Stimulated activated CD4-positive, alpha-beta T cell treated with anti-CD3 and anti-CD28 coated beads, Interleukin-12 subunit alpha, Interleukin-12 subunit beta, amount 100 ng/mL, for 4 hours (primary cell): ENCODE measurements at places on chromosomes 7 and 10.

DNA sequence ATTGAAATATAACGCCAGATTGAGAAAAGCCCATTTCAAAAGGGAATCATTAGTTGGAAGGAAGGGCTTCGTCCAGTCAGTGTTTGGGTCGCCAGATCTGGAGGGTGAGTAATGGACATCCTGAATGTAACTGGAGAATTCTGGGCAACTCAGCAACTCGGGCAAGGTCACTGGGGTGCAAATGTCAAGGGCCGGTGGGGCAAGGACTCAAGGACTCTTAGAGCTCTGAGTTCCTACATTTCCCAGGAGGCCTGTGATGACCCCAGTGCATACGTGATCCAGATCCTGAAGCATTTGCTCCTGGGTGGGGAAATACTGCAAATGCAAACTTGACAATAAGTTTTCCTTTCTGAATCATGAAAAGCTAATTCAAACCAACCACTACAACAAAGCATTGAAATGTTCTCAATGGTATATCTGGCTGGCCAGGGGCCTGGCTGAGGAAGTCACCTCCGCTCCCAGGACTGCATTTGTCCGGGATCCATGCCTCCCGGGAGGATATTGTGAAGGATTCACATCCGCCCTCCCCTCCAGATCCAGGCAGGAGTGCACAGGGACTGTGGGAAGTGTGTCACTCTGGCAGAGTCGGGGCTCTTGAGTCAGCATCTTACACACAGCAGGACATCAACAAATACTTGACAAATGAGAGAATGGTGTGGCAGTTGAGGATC, 164.0 kb downstream of the FANK1 start:
- no peak for DNase-seq

GRCh38 chr7:27677912-27678612, 15.4 kb upstream of the HIBADH start:
- no peak for DNase-seq

- DNase-seq = no peak
Measured at GRCh38 chr10:61785473-61786105, 115.9 kb upstream of the ARID5B start.

GRCh38 chr7:47488969-47489342, 93.0 kb downstream of the TNS3 start:
- no peak for DNase-seq

GRCh38 chr10:109875151-109875568, 48.2 kb downstream of the XPNPEP1 start:
- no peak for DNase-seq

GRCh38 chr10:28728366-28728765, 51.0 kb downstream of the BAMBI start:
- DNase-seq = no peak

DNA sequence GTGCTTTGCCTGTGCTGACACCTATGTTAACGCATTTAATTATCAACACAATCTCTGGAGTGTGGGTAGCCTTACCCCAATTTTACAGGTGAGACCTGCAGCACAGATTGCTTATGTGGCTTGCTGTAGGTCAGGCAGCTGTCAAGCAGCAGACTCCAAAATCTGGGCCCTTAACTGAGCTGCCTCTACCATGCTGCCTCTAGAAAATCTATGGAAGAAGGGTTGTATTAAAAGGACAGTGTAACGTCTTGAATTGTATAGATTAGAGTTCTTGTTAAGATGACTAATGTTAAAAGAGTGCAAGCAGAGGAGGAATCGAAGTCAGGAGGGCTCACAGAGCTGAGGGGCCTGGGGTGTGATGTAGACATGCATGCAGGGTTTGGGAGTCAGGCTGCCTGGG, 1.2 kb upstream of the PON3 start:
- DNase-seq = no peak

DNA sequence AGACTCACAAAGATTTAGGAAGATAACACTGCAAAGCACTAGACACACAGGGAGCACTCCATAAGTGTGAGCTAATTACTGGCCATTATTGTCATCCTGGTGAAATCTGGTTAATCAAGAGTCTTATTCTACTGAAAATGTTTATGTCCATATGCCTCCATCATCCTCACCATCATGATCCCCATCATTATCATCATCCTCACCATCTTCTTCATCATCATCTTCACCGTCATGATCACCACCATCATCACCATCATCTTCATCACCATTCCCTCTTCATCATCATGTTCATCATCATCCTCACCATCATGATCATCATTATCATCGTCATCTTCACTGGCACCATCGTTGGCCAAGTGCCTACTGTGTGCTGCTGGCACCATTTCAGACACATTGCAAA, 76.3 kb upstream of the CARD11 start:
- DNase-seq = no peak

DNA sequence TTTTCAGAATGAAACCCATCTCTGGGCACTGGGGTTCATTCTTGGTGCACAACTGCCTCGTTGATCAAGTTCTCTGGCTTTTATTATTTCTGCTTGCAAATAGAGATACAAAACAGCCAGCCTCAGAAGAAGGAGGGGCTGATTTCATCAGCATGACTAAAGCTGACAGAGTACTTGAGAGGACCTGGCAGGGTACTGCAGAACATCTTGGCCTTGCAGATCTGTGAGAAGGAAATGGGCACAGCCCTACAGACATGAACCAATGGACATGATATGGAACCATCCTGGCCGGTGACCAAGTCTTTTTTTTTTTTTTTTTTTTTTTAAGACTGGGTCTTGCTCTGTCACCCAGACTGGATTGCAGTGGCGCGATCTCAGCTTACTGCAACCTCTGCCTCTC, 240.6 kb downstream of the VTI1A start:
- DNase-seq = no peak

- no peak for DNase-seq
Measured at GRCh38 chr10:17067376-17068264, 62.0 kb downstream of the CUBN start.

GRCh38 chr10:110401401-110402076, 96.2 kb upstream of the DUSP5 start:
- DNase-seq = no peak

DNA sequence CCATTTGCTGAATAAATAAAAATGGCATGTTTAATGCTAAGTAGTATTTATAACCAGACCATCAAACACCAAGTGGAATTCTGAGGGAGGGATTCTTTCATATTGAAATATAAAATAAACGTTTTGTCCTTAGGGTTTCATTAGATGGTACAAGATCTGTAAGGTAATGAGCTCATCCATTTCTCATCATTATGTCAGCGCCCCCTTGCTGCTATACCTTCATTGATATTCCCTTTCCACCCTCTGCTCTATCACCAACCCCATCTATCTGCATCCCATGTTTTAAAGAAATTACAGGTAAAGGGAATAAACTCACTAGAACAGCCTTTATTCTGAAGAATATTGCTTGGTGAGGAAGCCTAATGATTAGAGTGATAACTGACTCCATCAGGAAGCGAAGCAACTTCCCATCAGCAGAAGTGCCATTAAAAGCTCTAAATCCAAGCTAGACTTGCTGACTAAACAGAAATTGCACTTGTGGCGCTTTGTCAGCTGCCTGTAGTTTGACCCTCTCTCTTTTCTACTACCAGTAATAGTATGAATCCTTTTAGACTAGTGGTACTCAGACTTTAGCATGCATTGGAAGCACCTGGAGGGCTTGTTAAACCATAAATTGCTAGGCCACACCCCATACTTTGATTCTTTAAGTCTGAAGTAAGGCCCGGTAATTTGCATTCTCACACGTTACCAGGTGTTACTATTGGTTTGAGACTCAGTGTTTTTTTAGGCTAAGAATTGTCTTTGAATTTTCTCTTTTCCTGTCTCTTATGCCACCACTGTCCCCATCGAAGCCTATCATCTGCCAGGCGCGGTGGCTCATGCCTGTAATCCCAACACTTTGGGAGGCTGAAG, 27.5 kb downstream of the ADD3 start:
- no peak for DNase-seq

DNA sequence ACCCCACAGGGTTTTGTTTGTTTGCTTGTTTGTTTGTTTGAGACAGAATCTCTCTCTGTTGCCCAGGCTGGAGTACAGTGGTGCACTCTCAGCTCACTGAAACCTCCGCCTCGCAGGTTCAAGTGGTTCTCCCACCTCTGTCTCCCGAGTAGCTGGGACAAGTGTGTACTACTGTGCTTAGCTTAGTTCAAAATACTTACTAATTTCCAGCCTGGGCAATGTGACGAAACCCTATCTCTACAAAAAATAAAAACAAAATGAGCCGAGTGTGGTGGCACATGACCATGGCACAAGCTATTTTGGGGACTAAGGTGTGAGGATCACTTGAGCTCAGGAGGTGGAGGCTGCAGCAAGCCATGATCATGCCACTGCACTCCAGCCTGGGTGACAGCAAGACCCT, 15.2 kb upstream of the PRPF18 start:
- no peak for DNase-seq
